ENCODE measurements at places on chromosomes 12 and 14.
A peak's percentile ranks its signal among the peaks of the same experiment; 100 is the strongest.

GRCh38 chr12:93603762-93604161 lies 31.3 kb downstream of the SOCS2 start:
- no peak for DNase-seq

GRCh38 chr14:69398053-69398817 lies at the start of the genes ERH and SLC39A9:
Gene ERH (minus strand): TSS chr14:69398299. CDS start chr14:69398233, 66 bp downstream.
Gene SLC39A9 (plus strand): TSS chr14:69398692. CDS start chr14:69399370, 678 bp downstream.
- DNase-seq, result peak; percentile 93

DNA sequence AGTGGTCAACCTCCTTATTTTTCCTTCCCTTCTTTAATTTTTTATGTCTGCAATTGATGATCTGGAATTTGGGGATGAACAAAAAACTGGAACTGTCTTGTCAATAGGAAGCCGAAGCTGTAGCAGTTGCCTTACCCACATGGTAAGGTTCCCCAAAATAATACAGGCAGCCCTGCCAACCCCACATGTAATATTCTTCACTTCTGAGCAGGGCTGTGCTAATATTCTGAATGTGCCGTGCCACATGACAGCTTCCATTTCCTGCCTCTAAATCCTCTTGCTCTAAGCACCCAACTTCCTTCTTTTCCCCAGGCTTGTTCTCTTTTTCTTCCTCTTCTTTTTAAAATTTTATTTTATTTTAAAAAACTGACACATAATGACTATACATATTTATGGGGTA lies 39.6 kb downstream of the GPATCH2L start:
- no peak for DNase-seq

DNA sequence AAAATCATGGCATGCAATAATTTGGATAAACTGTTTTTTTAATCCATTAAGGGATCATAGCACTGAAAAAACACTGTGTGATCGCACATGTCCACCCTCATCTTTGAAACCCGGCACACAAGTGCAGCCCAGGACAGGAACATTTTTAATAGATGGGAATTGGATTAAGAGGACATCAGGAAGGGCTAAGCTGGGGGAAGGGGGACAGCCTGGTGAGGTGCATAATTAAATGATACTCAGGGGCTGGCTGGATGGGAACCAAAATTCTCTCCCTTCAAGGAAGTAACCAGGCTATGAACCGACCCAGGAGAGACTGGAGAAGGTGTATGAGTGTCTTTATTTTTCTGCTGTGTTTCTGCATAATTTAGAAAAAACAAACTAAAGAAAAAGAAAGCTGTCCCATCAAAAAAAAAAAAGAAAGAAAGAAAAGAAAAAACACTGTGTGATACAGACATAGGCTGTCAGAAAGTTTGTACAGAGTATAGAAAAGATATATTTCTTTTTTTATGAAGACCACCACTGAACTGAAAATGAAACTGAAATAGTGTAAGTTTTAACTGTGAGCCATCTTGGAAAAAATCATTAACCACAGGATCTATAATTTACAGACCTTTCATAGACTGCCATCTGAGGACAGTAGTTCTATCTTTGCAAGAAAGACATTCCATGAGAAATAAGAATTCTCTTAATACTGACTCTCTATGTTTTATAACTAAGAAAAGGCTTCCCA lies 75.1 kb upstream of the SLC38A4 start:
- DNase-seq, result no peak

DNA sequence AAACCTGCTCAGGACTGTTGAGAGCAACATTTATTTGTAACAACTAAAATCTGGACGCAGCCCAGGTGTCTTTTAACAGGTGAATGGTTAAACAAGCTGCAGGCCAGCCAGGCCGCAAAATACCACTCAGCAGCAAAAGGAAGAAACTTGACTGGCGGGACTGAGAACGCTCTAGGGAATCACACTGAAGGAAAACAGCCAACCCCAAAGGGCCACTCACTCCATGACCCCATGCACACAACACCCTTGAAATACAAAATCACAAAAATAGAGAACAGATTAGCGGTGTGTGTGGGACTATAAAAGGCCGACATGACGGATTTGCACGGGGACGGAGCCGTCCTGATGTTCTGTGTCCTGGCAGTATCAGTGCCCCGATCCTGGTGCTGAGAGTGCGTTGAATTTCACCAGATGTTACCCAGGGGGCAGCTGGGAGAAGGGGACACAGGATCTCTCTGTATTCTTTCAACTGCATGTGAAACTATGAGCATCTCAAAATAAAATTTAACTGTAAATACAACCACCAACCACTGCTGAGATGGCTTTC lies 23.0 kb downstream of the VPS37B start:
- DNase-seq, result no peak

- DNase-seq, result no peak
Observed at GRCh38 chr14:68871392-68871791, 78.5 kb upstream of the ZFP36L1 start.

DNA sequence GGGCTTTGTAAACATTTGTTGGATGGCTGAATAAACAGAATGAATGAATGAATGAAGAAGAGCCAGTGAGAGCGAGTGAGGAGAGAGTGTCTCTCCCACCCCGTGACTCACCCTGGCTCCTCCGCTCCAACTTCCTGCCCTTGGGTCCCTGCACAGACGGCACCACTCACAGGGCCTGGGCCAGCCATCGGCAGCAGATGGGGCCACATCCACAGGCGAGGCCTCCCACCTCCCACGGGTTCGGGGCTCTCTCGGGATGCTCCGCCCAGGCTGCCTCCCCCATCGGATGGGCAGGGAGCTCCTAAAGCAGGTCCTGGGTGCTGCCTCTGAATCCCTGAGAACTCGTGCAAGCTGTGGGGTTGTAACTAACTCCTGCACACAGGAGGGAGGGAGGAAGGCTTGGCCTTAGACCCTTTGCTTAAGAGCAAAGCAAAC lies 41.3 kb downstream of the CCNK start:
- DNase-seq, result peak; percentile 24

DNA sequence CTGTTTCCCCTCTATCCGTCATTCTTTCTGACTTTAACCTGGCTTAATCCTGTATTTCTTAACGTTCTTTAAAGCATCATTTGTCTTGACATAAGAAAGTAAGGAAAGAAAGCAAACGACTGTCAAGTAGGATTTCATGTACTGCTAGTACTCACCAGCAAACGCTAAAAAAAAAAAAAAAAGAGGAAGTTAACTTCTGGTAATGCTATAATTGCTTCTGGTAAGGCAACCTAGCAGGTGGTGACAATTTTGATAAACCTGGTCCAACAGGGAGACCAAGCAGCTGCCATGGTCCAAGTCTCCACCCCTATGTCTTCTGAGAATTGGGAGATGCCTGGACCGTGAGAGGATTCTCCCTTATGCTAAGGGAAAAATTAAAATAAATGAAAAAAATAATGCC lies 306.6 kb downstream of the DAD1 start:
- DNase-seq, result no peak

- DNase-seq, result no peak
Observed at GRCh38 chr12:108616941-108617858, 16.5 kb downstream of the SELPLG start.

DNA sequence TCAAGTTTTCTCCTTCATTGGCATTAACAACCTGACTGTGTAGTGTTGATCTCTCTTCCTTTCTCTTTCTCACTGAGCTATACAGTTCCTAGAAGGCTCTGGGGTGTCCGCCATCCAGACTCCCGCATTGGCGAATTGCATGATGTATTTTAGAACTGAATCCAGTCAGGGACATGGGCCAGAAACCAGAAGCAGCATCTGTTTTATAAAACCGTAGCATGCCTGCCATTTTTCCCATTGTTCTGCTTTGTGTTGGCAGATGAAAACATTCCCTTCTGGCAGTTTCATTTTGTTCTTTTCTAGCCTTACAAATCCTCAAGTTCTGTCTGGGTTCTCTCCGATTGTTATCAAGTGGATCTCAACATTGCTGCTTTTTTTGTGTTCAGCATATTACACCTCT lies 268.3 kb upstream of the SEL1L start:
- no peak for DNase-seq

GRCh38 chr14:68672609-68673285 lies 120.1 kb downstream of the ZFP36L1 start:
- DNase-seq, result no peak

DNA sequence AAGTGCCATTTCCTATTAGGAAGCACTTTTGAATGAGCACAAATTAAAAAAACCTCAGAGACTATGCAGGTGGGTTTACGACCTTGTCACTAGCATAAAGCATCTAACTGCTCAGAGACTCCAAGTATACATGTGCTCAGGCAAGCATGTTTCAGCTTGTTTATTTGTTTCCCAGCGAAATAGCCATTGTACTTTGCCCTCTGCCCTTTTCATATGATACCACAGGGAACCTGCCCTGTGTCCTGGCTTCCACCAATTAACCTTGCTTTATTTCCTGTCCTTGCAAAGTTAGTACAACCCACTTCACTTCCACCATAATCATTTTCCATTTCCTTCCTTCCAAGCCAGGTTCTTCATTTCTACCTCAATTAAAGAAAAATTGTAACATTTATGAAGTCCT lies 194.9 kb downstream of the DUSP6 start:
- no peak for DNase-seq

GRCh38 chr12:82350161-82350560 lies 8.0 kb downstream of the CCDC59 start:
- no peak for DNase-seq

DNA sequence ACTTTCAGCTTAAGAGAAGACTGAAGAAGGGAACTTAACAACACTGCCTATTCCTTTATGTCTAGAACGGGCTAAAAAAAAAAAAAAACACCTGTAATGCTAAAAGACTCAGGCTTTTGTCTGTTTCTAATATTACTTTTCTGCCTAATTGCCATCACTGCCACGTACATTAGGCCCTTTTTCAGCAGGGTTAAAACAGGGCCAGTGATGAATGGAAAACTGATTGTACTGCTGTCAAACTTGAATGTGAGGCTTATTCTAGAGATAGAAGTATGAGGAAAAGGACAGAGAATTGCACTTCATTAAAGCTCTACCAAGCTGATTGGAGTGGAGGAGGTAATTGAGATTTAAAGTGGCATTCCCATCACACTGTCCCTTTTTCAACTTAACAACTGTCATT lies 535.8 kb downstream of the PRKD1 start:
- DNase-seq, result no peak

GRCh38 chr14:64417055-64417770 lies 29.1 kb downstream of the MTHFD1 start:
- DNase-seq, result no peak

DNA sequence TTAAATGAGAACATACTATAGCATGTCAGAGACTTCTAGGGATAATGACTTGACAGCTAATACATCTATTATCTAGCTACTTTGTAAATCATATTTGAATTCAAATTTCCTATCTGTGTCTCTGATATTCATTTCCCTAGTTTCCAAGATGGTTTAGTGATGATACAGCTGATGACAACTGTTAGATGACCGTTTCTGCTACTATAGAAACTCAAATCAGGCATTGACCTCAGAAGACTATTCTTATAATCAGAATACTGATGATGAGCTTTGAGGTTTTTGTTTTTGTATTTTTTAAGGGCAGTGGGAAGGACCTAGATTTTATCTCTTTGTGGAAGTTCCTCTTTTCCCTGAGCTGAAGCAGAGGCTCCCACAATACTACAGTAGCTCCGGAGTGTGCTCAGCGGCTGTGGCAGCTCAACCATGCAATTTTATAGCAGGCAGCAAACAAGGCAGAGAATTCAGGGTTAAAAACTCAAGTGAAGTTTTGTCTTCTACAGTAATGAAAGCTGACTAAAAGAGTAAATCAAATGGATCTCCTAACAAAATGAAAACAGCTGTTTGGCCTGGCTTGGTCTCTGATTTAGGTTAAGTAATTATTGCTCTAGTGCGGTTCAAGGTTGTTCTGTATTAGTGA lies 145.1 kb downstream of the SLC25A21 start:
- no peak for DNase-seq

DNA sequence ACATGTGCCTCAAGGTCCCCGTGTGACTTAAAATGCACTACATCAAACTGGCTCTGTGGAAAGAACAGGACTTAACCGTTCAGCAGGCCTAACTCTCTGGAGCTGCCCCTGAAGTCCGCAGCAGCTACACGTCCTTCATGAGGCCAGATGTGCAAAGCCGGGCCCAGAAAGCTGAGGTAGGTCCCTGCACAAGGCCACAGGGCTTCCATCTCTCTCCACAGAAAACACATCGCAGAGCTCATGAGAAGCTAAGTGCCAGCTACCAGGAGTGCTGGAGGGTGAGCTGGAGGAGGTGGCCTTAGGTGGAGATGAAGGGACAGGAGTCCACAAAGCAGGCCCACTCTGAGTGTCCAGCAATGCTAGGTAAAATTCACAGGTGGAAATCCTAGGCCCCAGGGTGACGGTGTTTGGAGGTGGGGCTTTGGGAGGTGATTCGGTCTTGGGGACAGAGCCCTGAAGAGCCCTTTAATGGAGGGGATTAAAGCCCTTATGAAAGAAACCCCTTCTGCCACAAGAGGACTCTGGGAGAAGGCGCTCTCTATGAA lies 52.4 kb downstream of the VCPKMT start:
- no peak for DNase-seq

DNA sequence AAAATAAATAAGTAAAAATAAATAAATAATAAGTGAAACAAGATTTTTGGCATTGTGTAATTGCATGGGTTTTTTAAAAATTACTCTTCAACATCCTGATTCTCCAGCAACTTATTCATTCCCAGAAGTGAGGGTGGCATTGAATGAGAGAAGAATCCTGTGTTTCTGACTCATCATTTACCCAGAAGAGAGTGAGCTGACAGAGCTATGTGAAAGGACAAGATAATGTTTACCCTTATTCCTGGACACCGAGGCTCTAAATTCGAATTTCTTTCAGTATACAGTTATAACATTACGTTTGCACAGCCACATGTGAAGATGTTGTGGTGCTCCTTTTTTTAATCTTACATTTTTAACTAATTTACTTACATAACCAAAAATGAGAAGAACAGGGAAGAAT lies 36.4 kb downstream of the BBS10 start:
- DNase-seq, result peak; percentile 49

DNA sequence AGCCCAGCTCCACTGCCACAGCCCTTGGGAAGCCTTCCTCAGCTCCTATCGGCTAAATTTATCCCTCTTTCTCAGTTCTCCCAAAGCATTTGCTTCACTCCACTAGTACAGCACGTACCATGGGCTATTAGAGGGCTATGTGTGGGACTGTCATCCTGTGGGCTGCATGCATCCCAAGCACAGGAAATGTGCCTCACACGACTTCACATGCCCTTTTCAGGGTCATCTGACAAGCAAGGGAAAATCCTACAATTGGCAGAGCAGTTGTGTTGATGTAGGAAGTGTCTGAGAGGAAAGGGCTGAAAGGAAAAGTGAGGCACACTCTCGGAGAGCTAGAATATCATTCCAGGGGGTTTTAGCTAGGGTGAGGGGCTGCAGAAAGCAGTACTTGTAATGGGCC lies 47.6 kb downstream of the NINJ2 start:
- DNase-seq, result no peak

DNA sequence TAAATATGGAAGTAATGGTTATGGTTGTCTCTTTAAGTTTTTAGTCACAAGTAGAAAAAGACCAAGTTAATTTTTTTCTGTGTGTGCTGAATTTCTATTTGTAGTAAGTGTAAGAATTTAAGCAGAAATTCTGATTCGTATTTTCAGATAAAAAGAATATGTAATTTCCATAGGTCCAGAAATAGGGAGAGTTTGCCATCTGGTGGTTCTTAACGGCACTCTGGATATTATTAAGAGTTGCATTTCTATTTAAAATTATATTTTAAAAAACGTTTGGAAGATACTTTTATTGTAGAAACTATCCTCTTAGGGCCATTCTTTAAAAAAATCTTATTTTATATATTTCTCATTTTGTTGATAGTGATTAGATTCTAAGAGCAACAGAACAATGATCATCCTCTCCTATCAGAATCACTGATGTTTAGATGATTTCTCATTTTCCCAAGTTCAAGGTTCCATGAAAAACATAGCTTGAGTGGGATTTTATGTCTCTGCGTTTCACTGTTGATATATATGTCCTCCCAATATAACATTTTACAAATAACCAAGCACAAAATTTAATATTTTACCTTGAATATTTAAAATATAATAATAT lies 88.3 kb downstream of the LRRK2 start:
- peak; percentile 35 for DNase-seq

- DNase-seq, result peak; percentile 85
Observed at GRCh38 chr12:64180951-64181350, 41.1 kb downstream of the KICS2 start.
